ENCODE measurements at places on chromosomes 1 and 21. TPM values are rescaled to one million over a fixed set of nuclear protein-coding genes. Genes with fewer than 3 reads are reported as not detected.

Gene ERICH3
- total RNA-seq = not detected

Gene FCRL4
- total RNA-seq = not detected

Gene SPRR1B
- total RNA-seq = not detected

Gene LIN28A
- total RNA-seq = not detected

Gene PTAFR
- total RNA-seq = not detected

Gene AMY2B
- total RNA-seq = 10.6 TPM

Gene ZSWIM5
- 0.75 TPM for total RNA-seq

Gene BOLA1
- total RNA-seq = 7.3 TPM

Gene HAO2
- not detected for total RNA-seq

Gene AGT
- total RNA-seq = 1.5 TPM

Gene TMPRSS2
- total RNA-seq = not detected

Gene WNT3A
- total RNA-seq = not detected
